ENCODE measurements at places on chromosomes 4 and X.

DNA sequence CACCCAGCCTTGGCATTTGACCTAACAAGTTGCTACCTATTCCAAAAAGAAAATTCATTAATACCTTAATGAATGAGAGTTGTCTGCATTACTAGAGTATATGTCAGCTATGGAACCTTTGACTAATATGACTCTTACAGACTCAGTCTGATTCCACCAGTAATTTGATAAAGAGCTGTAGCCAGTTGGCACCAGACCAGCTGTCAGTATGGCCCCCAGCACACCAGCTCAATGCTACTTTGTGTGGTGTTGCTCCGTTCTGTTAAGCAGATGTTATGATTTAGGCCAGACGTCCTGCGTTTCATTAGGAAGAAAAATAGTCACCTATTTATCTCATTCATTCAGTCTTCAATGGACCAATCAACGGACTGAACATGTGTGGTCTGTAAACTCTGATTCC is 215.5 kb downstream of the TLL1 start:
- no peak for DNase-seq

GRCh38 chr4:75345423-75345822 is 168.8 kb downstream of the RCHY1 start:
- no peak for DNase-seq

GRCh38 chr4:20847124-20847747 is 147.0 kb downstream of the PACRGL start:
- no peak for DNase-seq

DNA sequence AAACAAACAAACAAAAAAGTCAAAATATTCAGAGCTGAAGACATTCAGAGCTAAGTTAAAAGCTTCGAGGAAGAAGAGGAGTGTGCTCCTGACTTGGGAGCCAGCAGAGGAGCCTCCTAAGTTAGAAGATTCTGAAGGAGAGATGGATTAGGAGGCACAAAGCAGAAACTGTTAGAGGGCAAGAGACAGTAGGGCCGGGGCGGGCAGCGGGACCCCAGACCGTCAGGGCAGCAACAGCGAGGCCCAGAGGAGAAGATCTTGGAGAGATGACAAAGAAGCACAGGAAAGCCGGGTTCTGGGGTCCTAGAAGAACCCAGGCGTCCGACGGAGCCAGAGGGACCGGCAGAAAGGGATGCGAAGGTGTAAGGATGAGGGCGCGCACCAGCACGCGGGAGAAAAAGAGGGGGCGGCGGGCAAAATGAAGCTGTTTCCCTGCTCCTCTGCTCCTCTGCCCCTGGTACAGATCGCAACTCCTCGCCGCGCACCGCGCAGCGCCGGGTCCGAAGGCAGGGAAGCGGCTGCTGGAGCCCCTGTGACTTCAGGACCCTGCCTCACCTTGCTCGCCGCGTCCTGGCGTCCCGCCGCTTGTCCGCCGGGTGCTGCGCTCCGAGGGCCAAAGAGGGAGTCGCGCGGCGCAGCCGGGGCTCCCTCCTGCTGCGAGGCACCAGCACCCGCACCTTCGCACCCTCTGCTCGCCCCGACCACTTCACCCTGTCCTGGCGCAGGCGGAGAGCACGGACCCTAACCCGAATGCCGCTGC is 477 bp downstream of the KLHL13 start:
- no peak for DNase-seq

- no peak for DNase-seq
These were observed 336.8 kb downstream of the BCOR start for GRCh38 chrX:39760930-39761329.

DNA sequence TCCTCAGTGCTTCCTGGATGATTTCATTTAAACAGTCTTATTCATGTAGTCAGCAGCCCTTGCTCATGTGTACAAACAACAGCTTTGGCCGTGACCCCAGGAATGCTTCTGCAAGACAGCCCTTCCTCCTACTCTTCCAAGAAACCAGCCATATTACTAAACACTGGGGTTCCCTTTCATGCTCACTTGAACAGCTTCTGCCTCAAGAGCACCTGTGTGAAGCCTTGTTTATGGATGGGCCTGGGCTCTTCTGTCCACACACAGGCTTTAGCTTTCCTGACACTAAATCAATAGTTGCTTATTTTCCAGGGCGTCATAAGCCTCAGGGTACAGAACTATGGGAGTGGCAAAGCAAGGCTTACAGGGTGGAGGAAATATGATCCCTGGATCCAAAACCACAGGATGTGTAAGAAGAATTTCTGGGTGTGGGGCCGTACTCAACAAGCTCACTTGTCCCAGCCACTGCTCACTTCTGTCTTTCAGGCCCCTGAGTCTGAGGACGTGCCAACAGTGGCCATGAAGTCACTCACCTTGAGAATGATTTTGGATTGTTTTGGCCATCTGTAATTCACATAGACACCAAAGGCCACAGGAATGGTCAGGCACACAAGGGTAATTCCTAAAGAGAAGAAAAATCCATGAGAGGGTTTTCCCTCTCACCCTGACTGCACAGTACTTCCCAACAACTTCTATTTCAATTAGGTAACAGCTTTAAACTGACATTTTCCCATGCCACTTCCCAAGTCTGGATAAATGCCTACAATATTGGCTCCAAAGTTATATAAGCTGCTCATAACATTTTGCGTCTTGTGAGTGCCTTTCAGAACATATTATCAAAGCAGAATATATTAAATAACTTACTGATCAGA is 17.7 kb downstream of the SLC10A6 start:
- no peak for DNase-seq
